Islet precursor cell (in vitro differentiated cells): ENCODE measurements at places on chromosomes 11 and 22.

- no peak for DNase-seq
Observed at GRCh38 chr11:18844753-18845367, 53.3 kb upstream of the PTPN5 start.

GRCh38 chr22:46862418-46863324 lies 100.2 kb downstream of the TBC1D22A start:
- DNase-seq: peak; percentile 34

GRCh38 chr11:104704888-104705287 lies 193.4 kb downstream of the CASP12 start:
- DNase-seq: no peak

GRCh38 chr11:133197425-133197824 lies 334.9 kb downstream of the OPCML start:
- peak; percentile 64 for DNase-seq

DNA sequence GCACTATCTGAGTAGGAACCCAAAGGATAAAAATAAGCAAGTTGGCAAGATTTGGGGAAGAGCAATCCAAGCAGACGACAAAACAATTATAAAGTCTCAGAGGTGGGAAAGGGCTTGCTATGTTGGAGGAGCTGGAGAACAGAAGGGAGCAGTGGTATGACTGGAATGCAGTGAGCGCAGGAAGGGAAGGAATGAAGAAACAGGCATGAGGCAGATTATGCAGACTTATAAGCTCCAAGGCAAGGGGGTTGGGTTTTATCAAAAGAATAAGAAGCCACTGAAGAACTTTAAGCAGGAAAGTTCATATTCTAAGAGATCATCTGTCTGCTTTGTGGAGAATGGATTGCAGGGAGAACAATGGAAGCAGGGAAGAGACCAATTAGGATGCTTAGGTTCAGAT lies 31.7 kb downstream of the PGM2L1 start:
- DNase-seq: peak; percentile 60

- DNase-seq: no peak
Observed at GRCh38 chr11:32088117-32088941, 2.5 kb upstream of the RCN1 start.

GRCh38 chr22:19292458-19293230 lies 1.1 kb upstream of the CLTCL1 start:
- no peak for DNase-seq
